ENCODE measurements at places on chromosomes 6 and 20.

DNA sequence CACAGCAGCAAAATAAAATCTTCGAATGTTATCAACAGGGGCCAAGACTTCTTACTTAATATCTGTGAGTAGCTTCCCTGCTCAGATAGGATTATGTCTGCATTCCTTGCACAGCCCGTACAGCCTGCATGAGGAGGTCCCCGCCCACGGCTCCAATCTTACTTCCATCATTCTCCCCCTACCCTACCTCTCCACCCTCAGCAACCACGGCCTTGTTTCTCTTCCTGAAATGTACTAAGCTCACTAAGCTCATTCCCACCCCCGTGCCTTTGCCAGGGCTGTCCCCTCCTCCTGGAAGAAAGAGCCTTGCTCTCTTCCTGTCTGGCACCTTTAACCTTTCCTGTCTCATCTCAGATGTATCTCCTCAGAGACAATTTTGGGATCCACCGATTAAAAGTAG is 120.4 kb downstream of the BCAS1 start:
- no peak for DNase-seq

DNA sequence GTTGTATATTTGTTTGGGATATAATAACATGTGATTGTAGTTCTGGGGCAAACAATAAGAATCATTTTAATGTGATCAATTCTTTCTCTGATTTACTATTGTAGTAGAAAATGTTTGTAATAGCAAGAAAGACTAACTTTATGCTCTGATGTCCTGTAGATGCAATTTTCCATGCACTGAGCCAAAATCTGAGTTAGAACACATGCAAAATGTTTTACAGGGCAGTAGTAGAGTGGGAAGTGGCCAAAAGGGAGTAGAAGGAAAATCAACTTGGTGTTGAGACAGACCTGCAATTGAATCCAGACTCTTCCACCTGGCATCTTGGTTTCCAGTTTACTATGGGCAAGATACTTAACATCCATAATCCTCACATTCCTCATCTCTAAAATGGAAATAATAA is 93.5 kb upstream of the BMP5 start:
- DNase-seq: no peak

DNA sequence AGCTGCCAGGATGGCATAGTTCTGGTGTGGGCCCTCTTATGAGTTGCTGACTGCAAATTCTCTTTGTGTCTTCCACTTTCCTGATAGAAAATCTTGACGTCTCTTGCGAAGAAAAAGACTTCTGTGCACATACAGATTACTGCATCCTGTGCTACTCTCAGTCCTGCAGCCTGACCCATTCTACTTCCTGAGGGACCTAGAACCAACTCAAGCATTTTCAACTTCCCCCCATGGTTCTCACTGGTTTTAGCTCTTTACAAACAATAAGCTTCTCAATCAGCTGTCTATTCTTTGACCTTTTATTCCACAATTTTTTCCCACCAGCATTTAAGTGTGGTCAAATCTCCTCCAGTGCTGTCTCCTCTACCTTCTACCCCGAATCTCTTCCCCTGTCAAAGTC is 13.4 kb upstream of the KLHL32 start:
- no peak for DNase-seq

GRCh38 chr6:8335381-8335780 is 100.0 kb downstream of the SLC35B3 start:
- no peak for DNase-seq

DNA sequence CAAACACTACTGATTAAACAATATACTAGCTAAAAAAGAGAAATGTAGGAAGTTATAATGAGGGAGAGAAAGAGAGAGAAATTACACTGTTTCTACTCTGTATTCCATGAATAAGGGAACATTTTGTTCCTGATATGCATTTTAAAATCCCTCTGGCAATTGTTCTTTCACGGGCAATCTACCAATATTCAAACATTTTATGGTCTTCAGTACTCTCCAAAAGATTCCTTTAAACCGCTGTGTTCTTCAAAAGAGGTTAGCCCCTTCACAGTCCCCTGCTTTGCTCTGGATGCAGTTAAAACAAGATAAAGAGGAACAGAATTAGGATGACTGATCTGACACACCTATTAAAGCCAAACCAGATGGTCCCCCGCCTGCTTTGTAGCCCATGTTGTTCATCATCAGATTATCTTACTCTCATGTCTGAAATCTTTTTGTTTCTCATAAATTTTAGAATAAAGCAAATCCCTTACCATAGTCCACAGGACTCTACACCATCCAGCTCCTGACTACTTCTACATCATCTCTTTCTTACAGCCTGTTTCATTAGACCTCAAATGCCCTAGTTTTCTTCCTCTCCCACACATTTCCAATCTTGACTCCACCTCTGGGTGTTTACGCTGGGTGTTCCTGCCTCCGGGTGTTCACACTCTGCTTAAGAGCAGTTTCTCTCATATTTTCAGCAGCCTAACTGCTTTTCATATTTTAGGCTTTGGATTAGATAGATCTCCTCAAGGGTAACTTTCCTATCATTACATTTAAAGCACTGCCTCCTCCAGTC is 399.7 kb downstream of the COL12A1 start:
- DNase-seq: no peak

GRCh38 chr6:158564243-158565121 is 4.6 kb downstream of the TMEM181 start:
- DNase-seq: no peak

DNA sequence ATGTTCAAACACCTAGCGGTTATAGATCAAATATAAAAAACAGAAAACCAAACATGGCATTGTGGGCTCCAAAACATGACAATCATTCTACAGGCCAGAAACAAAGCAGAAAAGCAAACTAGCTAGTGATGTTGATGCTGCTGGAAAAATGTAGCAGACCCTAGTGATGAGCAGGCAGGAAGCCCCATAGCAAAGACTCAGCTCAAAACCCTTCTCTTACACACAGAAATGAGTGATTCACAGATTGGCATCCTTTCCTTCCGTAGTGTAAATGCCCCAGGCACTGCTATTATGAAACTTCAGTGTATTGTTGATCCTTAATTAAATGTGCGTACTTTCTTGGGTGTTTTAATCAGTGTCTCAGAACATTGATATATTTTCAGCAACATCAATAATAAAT is 425.1 kb downstream of the UTRN start:
- no peak for DNase-seq

GRCh38 chr6:82144852-82145340 is 102.6 kb downstream of the IBTK start:
- no peak for DNase-seq

GRCh38 chr6:56459030-56459805 is 183.5 kb downstream of the DST start:
- DNase-seq: no peak

GRCh38 chr20:35275741-35276251 is 2.1 kb downstream of the MMP24OS start:
- DNase-seq: no peak

- no peak for DNase-seq
Measured at GRCh38 chr6:87965806-87966205, 81.8 kb upstream of the SPACA1 start.

DNA sequence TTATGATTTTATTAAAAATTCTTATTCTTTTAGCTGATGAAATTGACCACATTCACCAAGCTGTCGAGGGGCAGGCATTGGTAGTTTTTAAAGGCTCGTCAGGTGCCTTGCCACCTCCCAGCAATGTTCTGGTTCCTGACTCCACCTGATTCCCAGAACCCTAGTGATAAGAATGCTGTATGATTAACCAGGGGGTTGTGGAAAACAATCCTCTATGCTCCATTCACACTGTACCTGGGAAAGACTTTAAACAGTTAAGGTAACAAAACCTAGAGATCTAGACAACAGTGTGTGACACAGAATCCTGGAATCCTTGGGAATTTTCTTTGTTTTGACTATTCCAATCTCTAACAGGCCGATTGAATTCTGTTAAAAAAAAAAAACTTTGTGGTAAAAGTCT is 165.7 kb upstream of the OLIG3 start:
- DNase-seq: no peak

- no peak for DNase-seq
Measured at GRCh38 chr6:130412556-130413290, 46.9 kb downstream of the TMEM200A start.

GRCh38 chr6:38346291-38347079 is 293.2 kb downstream of the BTBD9 start:
- no peak for DNase-seq

DNA sequence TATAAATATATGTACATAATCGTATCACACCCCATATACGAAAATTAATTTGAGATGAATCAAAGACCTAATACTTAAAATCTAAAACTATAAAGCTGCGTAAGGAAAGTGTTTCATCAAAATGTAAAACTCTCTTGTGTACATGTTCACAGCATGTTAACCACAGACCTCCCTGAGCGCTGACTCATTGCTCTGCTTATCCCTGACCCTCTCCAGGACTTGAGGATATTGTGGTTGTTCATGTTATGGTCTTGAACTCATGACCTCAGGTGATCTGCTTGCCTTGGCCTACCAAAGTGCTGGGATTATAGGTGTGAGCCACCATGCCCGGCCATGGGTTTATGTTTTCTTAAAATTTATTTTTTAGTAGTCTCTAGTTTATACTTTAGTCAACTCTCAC is 14.2 kb downstream of the FAM83B start:
- no peak for DNase-seq

- DNase-seq: no peak
Measured at GRCh38 chr20:40896814-40897700, 131.6 kb upstream of the TOP1 start.

- no peak for DNase-seq
Measured at GRCh38 chr6:80098392-80098791, 8.1 kb upstream of the BCKDHB start.

GRCh38 chr6:156780102-156780641 is 3.0 kb downstream of the ARID1B start:
- no peak for DNase-seq

GRCh38 chr6:47890326-47890875 is 108.6 kb downstream of the OPN5 start:
- no peak for DNase-seq

- DNase-seq: no peak
Measured at GRCh38 chr6:143176090-143177021, 115.7 kb downstream of the AIG1 start.

DNA sequence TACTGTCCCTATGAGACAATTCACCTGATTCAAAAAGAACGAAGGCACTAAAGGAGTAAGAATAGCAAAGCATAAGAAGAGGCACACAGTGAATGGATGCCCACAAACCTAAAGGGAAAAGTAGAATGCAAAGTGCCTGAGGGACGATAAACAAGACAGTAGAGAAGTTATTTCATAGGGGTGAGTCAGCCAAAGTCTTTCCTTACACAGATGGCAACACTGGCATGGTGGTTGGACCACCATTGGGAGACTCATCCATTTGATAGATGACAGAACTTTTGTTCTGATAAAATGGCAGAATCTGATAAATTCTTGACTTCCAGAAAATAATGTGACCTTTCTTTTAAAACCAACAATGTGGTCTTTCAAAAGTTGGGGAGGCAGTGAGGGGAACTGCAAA is 148.1 kb upstream of the HDAC2 start:
- DNase-seq: no peak

DNA sequence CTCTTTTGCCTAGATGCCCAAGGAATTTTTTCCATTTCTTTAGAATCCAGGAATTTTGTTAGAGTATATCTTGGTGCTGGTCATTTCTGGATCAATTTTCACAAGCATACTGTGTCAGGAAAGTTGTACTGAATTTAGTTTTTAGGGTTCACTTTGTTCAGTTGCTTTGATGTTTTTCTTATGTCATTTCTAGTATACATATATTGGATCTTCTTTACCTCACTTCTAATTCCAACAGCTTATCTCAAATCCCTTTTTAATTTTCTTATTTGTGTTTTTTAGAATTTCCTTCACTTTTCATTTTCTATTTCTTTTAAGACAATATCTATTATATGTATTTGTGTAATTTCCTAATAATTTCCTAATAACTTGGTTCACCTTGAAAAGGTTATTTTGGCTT is 281.0 kb upstream of the AGPAT4 start:
- DNase-seq: no peak

DNA sequence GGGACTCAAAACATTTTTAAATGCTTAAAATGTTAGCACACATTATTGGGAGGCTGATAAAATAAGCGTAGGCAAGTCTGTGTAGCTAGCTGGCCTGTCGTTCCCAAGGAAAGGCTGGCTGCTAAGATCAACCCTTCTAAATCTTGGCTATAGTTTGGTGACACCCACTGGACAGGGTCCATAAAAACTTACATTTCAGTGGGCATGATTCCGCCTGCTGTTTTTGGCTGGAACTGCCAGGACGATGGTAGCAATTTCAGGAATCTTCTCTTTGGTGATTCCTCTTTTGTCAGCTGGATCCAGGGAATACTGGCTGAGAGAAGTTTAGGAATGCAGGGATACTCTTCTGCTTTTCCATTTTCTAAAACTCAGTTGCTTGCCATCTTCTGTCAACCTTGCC is 162.2 kb downstream of the NKAIN2 start:
- no peak for DNase-seq

- DNase-seq: no peak
Measured at GRCh38 chr20:46230801-46231282, 77.5 kb downstream of the CDH22 start.

GRCh38 chr20:56664796-56665195 is 35.7 kb downstream of the TFAP2C start:
- no peak for DNase-seq
